T-helper 9 cell (primary cell): ENCODE measurements at places on chromosomes 1 and 21.

- DNase-seq: no peak
Measured at GRCh38 chr1:33080373-33080772, 580 bp upstream of the AZIN2 start.

GRCh38 chr1:213659580-213660547 is 327.9 kb upstream of the PROX1 start:
- DNase-seq: no peak

DNA sequence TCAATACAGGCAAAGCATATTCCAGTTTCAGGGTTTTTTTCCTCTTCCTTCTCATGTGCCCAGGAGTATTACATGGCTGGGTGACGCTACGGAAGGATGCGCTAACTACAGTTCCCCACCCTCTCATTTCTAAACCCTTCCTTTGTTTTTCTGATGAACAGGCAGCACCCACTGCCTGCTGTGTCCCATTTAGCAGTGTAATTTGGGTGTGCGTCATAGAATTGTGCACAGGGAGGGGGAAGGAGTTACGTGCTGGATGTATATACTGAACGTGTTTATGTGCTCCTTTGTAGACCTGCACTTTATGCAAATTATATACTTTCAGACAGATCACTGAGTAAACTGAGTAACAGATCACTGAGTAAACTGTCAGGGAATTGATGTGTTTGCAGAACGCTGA is 44.5 kb downstream of the ELAPOR1 start:
- DNase-seq: no peak

DNA sequence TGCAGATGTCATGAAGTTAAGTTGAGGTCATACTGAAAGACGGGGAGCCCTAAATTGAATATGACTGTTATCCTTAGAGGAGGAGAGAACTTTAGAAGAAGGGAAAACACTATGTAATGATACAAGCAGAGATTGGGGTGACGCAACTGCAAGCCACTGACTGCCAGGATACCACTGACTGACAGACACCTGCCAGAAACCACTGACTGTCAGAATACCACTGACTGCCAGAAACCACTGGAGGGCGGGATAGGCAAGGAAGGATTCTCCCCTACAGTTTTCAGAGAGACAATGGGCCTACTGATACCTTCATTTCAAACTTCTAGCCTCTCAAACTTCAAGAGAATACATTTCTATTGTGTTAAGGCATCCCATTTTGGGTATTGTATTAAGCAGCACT is 388.7 kb downstream of the USH2A start:
- no peak for DNase-seq

DNA sequence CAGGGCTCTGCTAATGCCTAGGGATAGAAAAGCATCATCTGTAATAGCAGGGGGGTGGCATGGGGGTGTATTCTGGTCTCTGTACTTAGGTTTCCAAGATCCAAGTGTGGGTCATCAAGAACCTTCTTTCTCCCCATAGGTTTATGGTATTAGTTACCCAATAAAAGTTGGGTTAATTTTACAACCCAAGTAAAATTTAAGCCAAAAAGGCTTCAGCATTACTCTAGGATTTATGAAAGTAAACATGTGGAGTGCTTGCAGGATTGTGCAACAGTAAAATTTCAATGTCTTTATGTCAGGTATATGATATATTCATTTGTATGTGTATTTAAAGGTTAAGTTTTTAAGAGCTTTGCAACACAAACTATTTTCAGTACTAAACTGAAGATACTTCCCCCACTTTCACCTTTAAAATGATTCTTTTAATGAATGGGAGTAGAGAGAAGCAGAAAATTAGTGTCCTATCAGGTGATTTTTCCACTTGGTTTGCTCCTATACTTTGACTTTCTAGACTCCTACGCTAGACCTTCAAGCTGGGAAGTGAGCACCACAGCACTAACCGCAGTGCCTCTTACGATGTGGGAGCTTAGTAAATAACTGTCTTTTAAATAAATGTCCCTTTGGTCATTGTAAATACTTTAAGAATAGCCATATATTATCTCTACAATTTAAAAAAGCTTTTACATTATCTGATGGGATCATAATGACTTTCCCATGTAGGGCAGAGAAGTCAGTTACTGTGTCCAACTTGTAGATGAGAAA is 67.8 kb upstream of the UBE2U start:
- DNase-seq: no peak

DNA sequence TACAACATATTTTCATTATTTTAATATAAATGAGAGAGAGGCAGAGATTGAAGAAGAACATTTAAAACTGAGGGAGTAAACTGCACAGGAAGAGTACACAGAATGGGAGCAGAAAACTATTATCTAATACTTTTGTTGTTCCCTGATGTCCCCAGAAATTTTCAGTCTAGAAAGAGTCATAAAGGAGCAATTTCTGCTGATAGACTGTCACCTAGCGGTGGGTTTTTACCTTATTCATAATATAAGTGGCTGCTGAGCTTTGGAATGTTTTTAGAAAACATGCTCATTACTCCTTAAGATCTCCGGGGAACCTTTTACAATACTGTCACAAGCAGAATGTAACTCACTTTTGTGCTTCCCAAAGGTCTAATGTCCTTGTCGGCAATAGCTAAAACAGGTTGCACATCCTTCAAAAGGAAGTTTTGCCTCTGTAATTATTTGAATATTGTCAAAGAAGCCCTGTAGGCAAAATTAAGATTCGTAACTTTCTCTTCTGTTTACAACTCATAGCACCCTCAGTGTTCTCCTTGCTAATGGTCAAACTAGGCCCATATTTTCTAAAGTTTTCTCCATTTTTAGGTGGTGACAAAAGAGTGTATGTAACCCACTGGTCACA is 4.9 kb upstream of the NPL start:
- DNase-seq: no peak

DNA sequence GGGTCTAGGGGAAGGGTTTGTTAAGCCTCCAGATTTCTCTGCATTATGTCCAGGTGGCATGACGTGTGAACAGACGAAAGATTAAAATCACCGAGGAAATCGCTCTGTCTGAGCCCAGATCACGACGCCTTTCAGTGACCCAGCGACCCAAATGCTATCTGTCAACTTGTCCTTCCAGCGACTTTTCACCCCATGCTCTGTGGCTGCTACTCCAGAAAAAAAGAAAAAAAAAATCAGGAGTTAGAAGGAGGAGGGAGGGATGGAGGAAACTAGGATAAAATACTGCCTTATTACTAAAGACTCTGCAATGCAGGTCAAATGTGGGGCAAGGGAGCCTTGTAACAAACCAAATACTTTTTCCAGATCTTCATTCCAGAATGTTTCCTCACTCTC is 352.0 kb downstream of the NUF2 start:
- DNase-seq: no peak

- peak; percentile 75 for DNase-seq
Measured at GRCh38 chr1:116504308-116505156, 66.3 kb downstream of the CD58 start.

GRCh38 chr1:40751802-40752201 is 31.8 kb upstream of the KCNQ4 start:
- DNase-seq: no peak

DNA sequence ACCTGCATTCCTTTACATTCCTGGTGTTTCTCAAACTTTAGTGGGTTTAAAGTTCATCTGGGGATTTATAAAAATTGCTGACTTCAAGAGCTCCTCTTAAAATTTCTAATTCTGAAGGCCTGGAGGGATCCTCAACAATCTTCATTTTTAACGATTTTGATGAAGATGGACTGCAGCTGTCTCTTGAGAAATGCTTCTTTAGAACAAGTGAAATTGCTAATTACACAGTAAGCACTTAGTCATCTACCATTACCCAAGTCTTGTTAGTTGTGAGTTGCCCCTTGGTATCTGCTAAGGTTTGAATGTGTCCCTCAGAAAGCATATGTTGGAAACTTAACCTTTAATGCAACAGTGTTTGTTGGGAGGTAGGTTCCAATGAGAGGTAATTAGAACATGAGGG is 163.7 kb downstream of the LTN1 start:
- DNase-seq: no peak

GRCh38 chr1:241308011-241308410 is 49.0 kb downstream of the RGS7 start:
- no peak for DNase-seq

DNA sequence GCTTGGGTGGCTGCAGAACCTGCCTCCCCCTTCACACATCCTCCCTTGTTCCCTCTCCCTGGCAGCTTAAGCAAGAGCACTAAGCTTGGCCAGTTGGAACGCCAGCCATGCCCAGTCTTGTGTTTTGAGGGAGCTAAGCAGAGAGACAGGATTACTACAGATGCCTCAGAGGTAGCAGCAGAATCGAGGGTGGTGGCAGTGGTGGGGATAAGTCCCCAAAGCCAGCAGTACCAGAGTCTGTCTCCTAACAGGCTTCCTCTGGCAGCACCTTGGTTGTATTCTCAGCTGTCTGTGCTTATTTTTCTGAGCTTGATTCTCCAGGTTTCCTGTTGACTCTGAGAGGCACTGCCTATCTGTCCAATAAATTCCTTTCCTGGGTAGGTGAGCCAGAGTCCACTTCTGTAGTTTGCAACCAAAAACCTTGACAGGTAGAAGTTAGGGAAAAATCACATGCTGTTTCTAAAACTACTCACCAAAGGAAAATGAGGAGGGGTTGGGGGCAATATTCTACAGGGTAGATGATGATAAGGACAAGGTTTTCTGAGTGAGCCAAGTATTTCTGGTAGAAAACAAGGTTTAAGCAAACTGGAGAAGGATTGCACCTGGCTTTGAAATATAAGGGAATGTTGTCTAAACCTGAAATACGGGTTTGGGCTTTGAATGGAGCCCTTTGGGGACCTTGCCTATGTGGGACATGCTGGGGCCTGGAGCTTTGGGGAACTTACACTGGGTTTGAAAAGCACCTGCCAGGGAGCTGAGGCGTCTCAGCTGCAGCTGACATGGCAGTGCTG is 100.8 kb downstream of the PBX1 start:
- no peak for DNase-seq

GRCh38 chr1:180462102-180462501 is 40.3 kb downstream of the ACBD6 start:
- no peak for DNase-seq

GRCh38 chr1:182611787-182612186 is 7.6 kb upstream of the RGS16 start:
- no peak for DNase-seq

- no peak for DNase-seq
Measured at GRCh38 chr1:63868268-63868781, 94.5 kb downstream of the ROR1 start.

DNA sequence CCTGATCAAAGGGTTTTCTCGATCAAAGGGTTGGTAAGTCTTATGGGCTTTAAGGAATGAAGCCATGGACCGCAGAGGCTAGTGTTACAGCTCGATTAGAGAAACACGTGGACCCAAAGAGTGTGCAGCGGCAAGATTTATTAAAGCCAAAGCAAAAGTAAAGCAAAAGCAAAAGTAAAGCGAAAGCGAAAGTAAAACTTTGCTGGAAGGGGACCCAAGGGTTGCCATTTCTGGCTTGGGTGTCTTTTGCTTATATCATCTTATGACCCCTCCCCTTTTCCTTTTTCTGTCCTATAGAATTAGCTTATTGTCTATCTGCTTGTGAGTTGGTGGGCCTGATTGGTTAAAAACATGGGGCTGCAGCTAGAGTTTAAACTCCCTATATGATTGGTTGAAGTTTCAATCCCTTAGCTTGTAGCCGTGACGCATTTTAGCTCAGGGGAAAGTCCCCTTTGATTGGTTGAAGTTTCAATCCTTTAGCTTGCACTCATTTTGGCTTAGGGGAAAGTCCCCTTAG is 957.0 kb downstream of the AMY1C start:
- DNase-seq: no peak

GRCh38 chr1:232707142-232707541 is 77.2 kb upstream of the SIPA1L2 start:
- DNase-seq: no peak

GRCh38 chr21:31343680-31344480 is at the start of gene TIAM1:
Gene TIAM1 (minus strand): TSS chr21:31344261. CDS start chr21:31266972, 77,289 bp downstream.
- no peak for DNase-seq

- DNase-seq: no peak
Measured at GRCh38 chr1:97608272-97608671, 312.6 kb downstream of the DPYD start.

GRCh38 chr1:62181532-62181931 is 13.1 kb upstream of the L1TD1 start:
- DNase-seq: no peak

DNA sequence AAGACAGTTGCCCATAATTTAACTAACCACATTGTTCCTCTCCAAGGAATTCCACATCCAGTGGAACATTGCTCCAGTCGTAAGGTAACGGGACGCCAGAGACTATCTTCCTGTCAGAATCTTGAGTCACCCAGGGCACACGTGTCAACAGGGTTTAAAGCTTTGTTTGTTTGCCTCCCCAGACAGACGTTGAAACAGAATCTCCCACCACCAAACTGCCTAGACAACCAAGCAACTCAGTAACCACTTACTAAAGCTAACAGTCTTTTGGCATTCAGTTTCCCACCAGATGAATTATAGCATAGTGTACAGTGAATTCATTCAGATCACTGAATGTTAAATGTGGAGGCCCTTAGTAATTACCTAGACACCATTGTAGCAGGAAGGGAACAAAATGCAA is 439.5 kb downstream of the PLPP3 start:
- no peak for DNase-seq

DNA sequence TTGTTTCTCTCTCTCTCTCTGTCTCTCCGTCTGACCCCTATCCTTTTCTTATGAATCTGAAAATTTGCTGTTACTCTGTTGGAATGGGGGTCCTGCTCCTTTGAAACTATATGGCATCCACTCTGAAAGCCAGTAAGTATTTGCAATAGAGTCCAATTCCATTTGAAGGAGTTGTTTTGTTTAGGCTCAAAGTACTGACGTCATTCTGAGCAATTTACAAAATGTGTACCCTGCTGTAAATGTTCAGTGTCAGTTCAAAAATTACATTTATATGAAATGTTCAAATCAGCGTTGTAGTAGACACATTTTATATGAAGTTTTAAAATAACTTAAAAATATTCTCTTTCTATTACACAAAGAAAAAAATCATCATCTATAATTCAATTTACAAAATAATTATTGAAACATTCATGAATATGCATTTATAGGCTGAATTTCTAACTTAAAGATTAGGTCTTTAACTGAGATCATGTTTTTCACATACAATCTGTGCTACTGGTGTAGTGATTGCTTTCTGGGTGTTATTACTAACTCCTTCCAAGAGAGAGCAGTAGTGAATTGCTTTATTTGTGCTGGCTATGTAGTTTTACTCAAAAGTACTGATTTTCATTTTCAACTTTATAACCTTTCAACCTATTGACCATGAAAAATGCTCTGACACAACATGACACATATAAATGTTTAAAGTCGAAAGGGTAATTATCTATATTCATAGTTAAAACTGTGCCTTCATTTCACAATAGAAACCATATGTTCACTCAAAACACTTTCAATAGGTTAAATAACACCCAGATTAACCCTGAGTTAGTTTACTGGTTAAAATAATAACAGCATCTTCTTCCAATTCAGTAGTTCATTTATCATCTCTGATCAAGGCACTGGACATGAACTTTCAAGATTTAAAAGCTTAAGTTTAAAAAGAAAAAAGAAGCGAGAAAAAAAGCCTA is 253.1 kb upstream of the ADGRL4 start:
- no peak for DNase-seq

- DNase-seq: no peak
Measured at GRCh38 chr1:110585481-110585880, 20.7 kb downstream of the KCNA2 start.

GRCh38 chr1:8104278-8105236 is 78.4 kb upstream of the ERRFI1 start:
- no peak for DNase-seq

- no peak for DNase-seq
Measured at GRCh38 chr1:202015662-202015937, 5.2 kb downstream of the ELF3 start.

- no peak for DNase-seq
Measured at GRCh38 chr1:20978413-20978812, 191.3 kb upstream of the HP1BP3 start.
